Brain (organoid and tissue), 16 donors: ENCODE measurements at places on chromosomes 7 and 10.

DNA sequence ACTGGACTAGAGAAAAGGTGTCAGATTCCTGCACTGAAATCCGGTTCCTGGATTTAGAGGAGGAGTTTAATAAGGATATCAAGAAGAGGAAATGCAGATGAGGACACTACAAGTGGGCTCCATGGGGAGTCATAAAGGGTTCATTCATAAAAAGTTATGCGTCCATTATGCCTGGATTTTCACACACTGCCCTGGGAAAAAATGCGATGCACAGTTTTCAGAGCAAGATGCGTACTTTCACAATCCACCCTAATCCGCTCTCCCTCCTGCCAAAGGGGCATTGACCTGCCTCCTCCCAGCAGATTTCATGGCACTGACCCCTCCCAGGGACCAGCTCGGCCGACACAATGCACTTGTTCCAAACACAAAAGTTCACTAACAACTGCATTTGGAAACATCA lies 42.2 kb upstream of the OPALIN start:
- peak; percentile 53 for DNase-seq

GRCh38 chr7:125468855-125469174 lies 539.2 kb upstream of the POT1 start:
- DNase-seq = no peak

GRCh38 chr7:95509199-95509598 lies 23.5 kb downstream of the ASB4 start:
- DNase-seq = peak; percentile 96

DNA sequence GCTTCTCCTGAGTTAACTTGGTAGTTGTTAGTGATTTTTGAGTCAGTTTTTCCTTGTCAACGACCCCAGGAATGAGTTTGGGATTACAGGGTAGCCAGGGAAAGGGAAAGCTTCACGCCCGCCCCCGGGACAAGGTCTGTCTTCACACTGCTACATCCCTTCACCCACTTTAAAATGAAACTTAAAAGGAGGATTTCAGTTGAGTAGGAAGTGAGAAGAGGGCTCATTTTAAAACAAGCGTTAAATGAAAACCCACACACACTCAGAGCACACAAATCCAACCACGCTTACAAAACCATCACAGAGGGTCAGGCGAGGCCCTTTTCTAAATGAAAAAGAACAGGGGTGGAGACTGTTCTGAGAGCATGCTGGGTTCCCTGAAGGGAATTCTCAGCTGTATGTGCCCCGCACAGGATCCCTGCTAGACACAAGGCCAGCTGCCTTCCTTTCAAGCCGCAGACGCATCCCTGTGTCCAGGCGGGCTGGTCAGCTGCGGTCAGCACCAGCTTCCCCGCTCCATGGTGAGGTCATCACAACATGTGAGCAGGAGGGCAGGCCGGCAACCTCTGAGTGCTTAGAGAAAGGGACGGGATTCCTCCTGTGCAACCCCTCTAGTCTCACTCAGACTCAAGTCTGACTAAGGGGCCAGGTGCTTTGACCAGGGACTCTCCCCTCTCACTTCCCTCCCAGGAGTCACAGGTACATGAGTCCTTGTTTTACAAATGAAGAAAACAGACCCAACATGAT lies 111.8 kb downstream of the EGFR start:
- no peak for DNase-seq

- no peak for DNase-seq
Measured at GRCh38 chr7:149489391-149490024, 8.1 kb downstream of the ZNF746 start.

- peak; percentile 12 for DNase-seq
Measured at GRCh38 chr7:66741710-66742049, 1.1 kb downstream of the RABGEF1 start.

GRCh38 chr7:107186240-107186639 lies 17.4 kb downstream of the HBP1 start:
- DNase-seq = no peak

- DNase-seq = peak; percentile 95
Measured at GRCh38 chr7:151537818-151538561, 18.3 kb upstream of the RHEB start.

GRCh38 chr7:90681336-90682022 lies 85.4 kb downstream of the CDK14 start:
- DNase-seq = no peak

DNA sequence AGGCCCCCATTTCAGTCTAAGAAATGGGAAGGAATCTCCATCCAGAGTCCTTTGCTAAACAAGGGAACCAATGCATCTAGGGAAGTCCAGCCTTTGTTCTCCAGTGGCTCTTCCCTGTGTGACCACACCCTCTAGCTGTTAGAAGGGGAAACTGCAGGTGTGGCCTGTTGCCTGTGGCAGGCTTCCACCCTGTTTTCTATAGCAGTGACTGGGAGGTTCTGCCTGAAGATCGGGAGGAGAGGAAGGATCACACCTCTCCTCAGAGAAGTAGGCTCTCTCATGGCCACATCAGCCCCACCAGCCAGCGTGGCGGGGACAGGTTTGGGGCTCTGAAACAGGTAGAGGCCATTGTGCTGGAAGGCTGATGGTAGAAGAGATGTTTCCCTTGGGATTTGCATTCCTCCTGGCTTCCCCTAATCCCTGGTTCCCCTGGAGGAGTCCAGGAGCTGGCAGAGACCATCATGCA lies 47.7 kb upstream of the TRIM8 start:
- peak; percentile 76 for DNase-seq

DNA sequence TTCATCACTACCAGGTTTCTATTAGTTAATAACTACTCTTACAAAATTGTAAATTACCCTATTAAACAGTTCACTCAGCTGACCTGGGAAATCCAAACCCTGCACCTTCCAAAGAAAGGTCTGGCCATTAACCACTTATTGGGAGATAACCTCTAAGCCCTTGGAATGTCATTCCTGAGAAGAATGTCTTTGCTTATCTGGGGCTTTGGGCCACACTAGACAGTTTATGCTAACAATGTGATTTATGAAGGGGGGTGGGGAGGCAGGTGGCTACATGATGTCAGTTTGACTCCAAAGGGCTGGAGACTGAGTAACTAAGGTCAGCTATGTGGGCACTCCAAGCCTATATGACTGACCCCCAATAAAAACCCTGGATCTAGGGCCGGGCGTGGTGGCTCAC lies 50.7 kb downstream of the AKR1D1 start:
- no peak for DNase-seq

GRCh38 chr7:36781011-36781738 lies 56.9 kb upstream of the AOAH start:
- DNase-seq = peak; percentile 31

DNA sequence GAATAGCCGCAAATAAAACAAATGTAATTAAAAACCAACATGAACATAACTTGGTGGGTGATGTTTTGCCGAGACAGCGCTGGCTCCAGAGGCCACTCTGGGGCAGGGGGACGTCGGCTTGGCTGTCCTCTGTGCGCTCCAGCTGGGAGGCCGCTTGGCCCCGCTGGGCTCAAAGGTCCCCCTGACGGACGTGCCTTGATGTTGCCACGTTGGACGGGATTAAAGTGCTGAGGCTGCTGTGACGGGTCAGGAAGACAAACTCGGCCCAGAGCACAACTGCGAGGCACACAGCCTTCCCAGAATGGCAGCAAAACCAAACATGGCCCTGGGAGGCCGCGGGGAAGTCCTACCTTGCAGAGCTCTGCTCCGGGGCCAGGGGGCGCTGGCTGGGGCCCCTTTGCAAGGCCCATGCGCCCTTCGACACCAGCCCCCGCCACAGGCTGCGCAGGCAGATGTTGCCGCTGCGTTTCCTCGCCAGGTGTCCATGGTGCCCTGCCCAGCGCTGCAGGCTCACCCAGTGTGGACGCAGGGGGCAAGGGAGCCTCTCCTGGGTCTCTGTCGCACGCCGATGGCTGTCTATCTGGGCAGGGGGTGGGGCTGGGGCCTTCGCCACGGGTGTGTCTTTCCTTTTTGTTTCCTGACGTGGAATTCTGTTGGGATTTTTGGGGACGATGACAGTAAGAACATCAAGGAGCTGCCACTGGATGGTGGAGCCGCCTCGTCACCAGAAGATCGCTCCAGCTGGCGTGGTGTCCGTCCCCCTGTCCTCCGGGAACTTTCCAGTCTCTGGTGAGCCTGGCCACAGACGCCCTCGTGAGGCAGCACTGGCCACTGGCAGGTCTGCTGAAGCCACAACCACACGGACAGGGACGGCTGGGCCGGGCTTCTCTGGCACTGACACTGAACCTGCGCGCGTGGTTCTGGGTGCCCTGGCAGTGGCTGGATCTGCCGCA lies 99.6 kb upstream of the DIP2C start:
- DNase-seq = peak; percentile 60

GRCh38 chr10:22679608-22680007 lies 34.8 kb downstream of the PIP4K2A start:
- DNase-seq = no peak
